ENCODE measurements at places on chromosomes 16 and 17.

GRCh38 chr16:8861563-8862308 lies 7.1 kb downstream of the CARHSP1 start:
- no peak for DNase-seq

DNA sequence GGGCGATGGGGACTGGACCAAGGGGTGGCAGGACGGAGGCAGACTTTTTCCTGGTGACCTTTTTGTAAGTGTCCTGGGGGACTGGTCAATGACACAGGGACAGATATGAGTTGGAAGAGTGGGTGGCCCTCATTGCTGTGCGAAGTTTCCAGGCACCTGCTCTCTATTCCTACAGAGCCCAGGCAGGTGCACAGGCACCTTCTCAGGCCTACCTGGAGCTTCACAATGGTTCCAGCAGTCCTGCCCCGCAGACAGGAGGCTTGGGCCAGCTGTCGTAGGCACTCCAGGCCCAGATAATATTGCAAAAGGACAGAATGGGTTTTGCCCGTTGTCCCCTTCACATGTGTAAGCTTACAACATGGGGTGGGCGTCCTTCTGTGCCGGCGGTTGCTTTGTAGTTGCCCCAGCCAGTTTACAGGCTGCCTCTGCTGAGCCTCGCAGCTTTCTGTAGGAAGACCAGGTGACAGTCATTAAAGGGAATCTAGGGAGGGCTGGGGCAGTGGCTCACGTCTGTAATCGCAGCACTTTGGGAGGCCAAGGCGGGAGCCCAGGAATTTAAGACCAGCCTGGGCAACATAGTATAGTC lies 84.3 kb downstream of the ARHGAP23 start:
- no peak for DNase-seq

DNA sequence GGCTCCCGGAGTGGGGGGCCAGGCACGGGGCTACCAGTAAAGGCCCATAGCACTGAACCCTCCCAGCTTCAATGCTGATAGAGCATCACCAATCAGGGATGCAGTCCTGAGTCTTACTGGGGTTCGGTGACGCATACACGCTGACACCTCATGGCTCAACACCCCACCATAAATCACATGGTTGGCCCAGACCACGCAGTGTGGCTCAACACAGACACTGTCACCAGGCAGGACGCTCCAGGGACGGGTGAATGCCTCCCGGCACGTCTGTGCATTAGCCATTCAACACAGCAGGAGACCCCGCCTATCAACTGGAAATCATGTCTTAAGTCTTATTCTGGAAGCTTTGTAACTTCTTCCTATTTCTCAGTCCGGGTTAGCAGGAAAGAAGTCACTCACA lies 35.0 kb downstream of the NECAB2 start:
- DNase-seq: no peak

DNA sequence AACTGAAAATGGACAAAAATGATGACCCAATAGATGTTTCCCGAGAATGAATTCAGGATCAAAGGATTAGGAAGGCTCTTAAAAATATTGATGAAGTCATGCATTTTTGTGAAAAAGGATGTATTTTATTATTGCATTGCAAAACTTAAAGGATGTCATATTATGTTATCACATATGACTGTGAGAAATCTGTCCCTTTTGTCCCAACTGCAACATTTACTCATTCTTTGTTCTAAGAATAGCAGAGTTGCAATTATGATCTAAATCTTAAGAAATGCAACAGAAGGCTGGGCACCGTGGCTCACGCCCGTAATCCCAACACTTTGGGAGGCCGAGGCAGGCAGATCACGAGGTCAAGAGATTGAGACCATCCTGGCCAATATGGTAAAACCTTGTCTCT lies 13.1 kb upstream of the MYH13 start:
- DNase-seq: no peak

GRCh38 chr17:59167571-59168001 lies 12.0 kb downstream of the PRR11 start:
- peak; percentile 33 for DNase-seq

DNA sequence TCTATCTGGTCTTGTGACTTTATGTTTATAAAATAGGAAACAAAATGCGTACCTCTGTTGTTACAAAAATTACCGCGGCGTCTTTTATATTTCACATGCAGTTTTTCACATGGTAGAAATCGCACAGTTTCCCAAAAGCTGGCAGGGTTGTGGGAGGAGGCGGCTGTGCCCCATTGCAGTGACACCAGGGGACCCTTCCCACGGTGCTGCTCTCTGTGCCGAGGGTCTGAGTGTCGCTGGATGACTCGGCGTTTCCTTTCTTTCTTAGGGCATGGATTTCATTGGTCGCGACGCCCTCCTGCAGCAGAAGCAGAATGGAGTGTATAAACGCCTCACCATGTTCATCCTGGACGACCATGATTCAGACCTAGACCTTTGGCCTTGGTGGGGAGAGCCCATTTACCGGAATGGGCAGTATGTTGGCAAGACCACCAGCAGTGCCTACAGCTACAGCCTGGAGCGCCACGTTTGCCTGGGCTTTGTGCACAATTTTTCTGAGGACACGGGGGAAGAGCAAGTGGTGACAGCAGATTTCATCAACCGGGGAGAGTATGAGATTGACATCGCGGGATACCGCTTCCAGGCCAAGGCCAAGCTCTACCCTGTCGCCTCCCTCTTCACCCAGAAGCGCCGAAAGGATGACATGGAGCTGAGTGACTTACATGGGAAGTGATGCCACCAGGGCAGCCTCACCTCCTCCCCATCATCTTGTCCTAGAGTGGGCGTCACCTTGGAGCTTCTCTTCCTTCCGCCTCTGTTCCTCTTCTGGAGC lies 17.2 kb upstream of the CLEC18C start:
- DNase-seq: no peak

GRCh38 chr17:7548585-7549400 lies at the start of gene TNFSF12:
Gene TNFSF12 (plus strand): TSS chr17:7549058. CDS start chr17:7549154, 96 bp downstream.
- peak; percentile 67 for DNase-seq

- no peak for DNase-seq
Measured at GRCh38 chr17:6437466-6437865, 2.5 kb upstream of the AIPL1 start.

GRCh38 chr17:79465681-79466025 lies 145.2 kb downstream of the RBFOX3 start:
- no peak for DNase-seq

DNA sequence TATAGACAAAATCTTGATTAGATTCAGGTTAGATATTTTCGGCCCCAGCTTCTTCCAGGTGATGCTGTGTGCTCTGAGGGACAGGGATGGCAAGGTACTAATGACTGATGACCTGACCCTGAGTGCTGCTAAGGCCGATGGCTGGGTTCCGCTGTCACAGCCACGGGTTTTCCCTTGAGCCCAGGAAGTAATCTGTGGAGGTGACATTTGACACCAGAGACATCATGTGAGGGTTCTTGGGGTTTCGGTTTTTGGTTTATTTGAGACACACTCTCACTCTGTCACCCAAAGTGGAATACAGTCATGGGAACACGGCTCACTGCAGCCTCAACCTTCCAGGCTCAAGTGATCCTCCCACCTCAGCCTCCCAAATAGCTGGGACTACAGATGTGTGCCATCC lies 9.8 kb downstream of the OTOP3 start:
- no peak for DNase-seq

- no peak for DNase-seq
Measured at GRCh38 chr17:8470447-8471047, 34.9 kb downstream of the NDEL1 start.

GRCh38 chr16:15643946-15644250 lies 944 bp upstream of the MARF1 start:
- DNase-seq: no peak

GRCh38 chr16:88722784-88723506 lies 16.6 kb downstream of the CTU2 start:
- no peak for DNase-seq

DNA sequence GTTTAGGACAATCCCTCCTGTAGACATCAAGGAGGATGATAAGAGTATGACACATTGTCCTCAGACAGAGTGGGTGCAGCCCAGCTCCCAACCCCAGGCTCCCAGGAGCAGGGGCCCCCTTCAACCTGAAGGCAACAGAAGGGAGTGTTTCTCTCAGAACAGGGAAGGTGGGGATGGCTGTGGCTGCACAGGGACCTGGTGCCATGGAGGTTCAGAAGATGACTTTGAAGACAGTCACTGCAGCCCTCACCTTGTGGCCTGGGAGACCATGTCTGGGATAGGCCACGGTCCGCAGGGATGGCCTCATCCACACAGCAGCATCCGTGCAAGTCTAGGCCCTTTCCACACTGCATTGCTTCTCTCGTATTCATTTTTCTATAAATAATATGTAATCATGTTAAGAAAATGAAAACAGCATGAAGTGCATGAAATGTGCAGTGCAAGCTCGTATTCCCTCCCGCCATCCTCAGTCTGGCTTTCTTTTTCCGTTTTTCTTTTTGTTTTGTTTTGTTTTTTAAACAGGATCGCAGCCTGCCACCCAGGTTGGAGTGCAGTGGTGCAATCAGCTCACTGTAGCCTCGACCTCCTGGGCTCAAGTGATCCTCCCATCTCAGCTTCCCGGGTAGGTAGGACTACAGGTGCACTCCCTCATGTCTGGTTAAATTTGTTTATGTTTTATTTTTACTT lies 71.1 kb downstream of the METRNL start:
- no peak for DNase-seq

- DNase-seq: no peak
Measured at GRCh38 chr17:57089391-57089790, 4.3 kb downstream of the AKAP1 start.

DNA sequence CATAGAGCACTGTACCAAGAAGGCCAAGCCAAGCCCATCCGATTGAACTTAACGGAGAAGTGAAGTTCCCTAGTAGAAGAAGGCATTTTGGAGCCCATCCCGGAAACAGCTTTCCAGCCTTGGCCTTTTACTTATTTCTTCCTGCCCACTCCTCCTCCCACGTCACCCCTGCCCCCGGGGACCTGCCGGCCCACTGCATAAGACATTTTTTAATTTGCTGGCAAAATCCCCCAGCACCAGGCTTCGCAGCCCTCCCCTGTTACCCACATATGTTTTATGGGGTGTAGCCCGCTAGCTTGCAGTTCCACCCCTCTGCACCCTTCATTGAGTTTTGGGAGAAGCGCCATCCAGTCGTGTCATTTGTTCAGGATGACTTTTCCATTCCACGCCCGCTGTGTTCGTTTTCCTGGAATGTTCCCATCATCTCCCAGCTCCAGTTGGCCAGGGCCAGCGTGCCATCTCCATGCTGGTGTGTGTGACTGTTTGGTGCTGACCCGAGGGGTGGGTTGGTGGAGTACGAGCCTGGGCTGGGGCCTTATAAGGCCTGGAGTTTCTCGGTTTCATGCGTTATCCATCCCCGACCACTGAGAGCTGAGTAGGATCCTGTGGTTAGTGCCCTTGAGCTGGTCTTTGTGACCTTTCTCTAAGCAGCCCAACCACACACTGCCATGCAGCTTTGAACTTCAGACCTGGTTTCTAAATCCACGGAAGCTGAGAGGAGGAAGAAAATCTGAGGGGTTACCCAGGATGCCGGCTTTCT lies 20.0 kb upstream of the TBX2 start:
- DNase-seq: no peak

DNA sequence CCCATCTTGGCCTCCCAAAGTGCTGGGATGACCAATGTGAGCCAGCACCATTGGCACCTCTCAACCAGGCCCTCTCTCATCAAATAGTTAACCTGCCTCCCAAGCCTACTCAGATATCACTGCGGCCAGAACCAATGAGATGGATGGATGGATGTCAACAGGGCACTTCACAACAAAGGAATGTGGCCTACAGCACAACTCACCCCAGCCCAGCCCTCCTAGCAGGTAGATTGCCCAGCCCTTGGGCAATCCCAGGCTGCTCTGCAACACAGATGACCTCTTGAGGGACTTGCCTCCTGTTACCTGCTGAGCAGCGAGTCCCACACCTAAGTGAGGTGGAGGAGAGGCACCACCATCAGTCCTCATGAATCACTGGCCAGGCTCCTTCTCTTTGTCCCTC lies 22.6 kb upstream of the KIFC3 start:
- DNase-seq: no peak

DNA sequence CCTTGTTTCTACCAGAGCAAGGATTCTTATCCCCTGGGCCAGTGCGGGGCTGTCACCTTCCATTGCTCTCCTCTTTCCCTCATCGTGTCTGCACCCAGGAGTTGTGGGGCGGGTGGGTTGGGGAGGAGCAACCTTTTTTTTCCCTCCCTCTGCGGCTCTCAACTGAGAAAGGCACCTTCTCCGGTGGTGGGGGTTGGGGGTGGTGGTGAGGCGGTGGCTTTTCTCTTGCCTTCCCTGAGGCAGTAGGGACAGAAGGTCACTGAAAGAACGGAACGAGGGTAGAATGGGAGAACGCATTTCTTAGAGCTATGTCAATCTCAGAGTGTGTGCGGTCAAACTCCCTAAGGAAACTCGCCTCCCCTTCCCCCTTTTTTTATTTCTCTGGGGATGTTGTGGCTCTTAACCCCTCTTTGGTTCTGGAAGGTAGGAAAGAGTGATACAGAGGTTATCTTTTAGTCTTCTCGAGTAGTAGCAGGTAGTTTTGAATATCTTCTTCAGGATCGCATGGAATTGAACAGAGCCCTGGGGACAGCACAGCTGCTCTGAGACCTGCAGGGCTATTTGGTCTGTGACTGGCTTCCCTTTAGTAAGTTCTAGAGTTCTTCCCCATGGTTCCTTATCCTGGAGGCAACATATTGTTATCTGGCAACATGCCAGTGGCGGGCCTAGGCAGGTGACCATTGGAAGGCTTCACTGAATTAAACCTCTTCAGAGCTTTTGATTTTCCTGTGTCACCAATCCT lies 994 bp downstream of the CLTC start:
- peak; percentile 50 for DNase-seq

GRCh38 chr17:62792447-62792800 lies 15.7 kb downstream of the MARCHF10 start:
- no peak for DNase-seq

DNA sequence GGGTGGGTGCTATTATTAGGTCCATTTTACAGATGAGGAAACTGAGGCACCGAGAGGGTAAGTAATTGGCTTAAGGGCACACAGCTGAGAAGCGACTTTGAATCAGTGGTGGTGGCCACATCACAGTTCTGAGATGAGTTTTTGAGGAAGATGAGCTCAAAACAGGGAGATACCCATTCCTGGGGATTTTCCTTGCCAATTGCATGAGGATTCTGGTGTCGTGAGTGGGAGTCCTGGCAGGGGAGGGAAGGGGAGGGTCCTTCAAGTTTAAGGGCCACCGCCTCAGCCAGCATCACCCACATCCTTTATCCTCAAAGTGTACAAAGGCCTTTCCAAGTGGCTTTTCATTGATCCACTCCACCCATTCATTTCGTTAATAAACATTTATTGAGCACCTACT lies 45.3 kb downstream of the IL21R start:
- no peak for DNase-seq

DNA sequence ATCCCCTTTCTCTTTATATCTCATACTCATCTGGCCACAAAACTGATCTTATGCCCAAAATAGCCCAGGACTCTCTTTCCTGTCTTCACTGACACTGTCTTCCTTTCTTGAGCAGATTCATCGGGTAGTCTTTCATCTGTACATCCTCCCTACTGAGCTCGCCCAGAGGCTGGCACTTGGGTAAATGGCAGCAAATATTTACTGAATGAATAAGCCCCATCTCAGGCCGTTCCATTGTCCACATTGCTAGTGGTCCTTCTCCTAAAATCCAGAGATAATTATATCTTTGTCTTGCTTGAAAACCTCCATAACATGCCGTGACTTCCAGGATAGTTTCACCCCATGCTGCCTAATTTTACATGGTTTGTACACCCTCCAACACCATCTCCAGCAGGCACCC lies 158.1 kb upstream of the SDK2 start:
- DNase-seq: no peak

All from common myeloid progenitor, CD34-positive (primary cell).